ENCODE measurements at places on chromosomes 13 and 19.
A peak's percentile ranks its signal among the peaks of the same experiment; 100 is the strongest.

DNA sequence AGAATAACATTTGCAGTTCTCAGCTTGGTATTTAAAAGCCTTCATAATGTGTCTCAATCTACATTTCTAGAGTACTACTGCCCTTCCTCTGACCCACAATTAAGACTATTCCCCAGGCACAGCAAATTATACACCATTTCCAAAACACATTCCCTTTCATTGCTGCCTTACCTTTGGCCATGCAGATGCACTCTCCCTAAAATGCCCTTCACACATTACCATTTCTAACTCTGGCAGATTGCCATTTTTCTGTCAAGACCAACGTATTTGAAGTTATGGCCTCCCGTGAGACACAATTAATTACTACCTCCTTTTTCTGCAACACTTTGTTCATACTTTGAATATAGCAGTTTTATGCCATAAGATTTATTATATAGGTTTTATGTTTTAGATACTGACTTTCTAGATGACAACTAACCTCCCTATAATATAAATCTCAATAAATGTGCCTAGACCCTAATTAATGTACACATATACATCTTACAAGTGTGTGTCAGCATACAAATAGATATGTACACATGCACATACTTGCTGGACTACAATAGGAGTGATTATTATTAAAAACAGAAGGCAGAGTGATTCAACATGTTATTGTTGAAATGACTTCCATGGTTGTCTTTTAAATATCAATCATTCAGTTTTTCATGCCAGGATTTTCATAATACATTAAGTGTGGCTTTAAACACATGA is 2902.5 kb downstream of the PCDH9 start:
- DNase-seq, result no peak

DNA sequence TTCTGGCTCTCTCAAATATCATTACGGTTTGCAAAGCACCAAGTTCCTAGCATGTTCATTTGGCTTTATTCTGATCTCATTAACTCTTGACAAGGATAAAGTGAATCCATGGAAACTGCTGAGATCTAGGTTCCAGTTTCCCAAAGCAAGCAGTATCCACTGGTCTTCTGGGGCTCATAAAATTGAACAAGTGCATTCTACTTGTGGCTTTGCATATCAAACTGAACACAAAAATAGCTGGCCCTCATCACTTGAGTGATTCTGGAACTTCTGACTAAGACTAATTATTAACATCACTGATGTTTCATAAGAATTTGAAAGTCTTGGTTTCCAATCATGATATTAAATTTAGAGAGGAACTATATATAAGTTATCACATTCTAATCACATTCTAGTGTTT is 6.3 kb upstream of the KCTD12 start:
- no peak for DNase-seq

- peak; percentile 10 for DNase-seq
These were observed 4.9 kb downstream of the PCDH20 start for GRCh38 chr13:61410669-61411297.

DNA sequence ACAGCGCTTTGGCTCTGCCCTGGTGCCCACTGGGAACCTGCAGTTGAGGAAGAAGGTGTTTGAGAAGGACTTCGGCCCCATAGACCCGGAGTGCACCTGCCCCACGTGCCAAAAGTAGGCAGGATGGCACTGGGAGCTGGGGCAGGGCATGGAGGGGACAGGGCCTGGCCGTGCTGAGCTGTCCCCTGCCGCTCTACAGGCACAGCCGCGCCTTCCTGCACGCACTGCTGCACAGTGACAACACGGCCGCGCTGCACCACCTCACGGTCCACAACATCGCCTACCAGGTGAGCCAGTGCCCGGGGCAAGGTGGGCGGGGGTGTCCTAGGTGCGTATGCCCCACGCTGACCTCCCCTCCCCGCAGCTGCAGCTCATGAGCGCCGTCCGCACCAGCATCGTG is 5.1 kb upstream of the DNM2 start:
- DNase-seq, result no peak

GRCh38 chr13:110426735-110427134 is 119.7 kb downstream of the COL4A2 start:
- no peak for DNase-seq

Data from right lung (tissue), 10 donors.